ENCODE measurements at places on chromosomes 6 and 20.

GRCh38 chr6:130529569-130530149 lies 163.8 kb downstream of the TMEM200A start:
- no peak for DNase-seq

- DNase-seq = no peak
Measured at GRCh38 chr6:3195695-3196497, 31.6 kb downstream of the TUBB2B start.

GRCh38 chr20:23145281-23145700 lies 59.2 kb upstream of the CD93 start:
- no peak for DNase-seq

- DNase-seq = no peak
Measured at GRCh38 chr20:43844778-43845614, 69.7 kb upstream of the TOX2 start.

DNA sequence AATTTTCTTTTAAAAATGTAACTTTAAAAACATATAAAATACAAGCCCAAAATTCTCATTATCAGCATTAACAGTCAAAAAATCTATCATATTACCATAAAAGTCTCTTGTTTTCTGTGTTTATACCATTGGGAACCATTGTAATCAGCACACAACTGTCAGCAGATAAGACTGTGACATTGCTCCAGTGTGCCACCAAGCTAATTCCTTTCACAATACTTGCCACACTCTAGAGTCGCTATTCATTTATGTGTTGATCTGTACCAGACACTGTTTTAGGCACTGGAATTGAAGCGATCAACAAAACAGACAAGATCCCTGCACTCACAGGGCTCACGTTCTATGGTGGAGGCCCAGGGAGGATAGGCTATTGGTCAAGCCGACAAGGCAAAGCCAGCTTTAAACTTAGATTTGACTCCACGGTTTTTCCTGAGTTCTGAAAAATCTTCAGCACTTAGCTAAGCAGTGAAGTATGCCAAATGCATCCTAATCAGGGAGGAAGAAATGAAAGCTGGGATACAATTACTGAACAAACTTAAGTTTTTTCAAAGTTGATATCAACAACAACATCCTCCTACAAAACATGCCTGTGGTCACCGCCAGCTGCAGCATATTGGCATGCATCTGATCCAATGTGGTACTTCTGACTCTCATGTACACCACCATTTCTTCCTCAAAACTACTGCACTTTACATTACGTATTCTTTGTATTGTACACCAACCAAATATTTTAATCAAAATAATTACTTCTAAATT lies 60.5 kb downstream of the GMDS start:
- DNase-seq = no peak

DNA sequence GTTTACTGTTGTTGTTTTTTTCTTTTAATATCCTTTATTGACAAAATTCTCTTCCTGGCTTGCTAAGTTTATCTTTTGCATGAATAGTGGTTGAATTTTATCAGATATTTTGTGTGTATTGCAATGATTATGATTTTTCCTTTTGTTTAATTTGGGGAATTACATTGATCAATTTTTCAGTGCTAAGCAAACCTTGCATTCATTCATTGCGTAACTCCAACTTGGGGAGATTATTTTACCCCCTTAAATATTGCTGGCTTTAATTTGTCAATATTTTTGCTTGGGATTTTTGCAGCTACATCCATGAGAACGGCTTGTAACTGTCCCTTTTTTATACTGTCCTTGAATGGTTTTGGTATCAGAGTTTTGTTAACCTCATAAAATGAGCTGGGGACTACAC lies 63.4 kb downstream of the SERAC1 start:
- no peak for DNase-seq

DNA sequence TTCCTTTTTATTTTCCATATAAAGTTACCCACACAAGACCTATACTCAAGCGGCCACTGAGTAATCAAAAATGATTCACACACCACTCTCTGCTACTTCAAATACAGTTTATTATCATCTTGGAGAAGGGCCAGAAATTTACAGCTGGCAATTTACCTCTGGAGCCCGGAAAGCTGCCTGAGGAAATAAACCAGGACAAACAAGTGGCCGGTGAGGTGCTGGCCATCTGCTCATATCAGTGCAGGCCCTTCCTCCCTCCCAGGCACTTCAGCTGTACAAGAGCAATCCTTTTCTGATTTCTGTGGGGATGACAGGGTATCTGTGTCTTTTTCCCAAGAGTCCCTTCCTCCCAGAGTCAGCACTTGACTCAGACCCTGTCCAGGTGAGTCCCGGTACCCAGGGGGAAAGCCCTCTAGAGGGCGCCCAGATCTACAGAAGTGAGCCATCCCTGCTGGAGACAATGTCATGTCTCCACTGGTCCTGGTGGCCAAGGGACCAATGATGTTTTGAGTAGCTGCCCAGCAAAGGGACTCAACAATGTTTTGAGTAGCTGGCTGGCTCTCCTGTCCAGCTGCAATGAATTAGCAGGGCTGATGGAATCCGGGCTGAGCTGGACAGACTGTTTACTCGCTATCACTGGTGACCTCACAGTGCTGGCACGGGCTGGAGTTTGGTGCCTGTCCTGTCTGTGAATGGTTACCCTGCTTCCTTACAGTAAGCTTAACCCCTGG lies 23.6 kb downstream of the LRP11 start:
- DNase-seq = peak; percentile 41

GRCh38 chr6:3961581-3962215 lies 112.5 kb downstream of the FAM50B start:
- no peak for DNase-seq

GRCh38 chr6:40788661-40789655 lies 201.8 kb upstream of the LRFN2 start:
- peak; percentile 41 for DNase-seq

GRCh38 chr6:139423037-139423703 lies 48.7 kb upstream of the CITED2 start:
- DNase-seq = no peak

DNA sequence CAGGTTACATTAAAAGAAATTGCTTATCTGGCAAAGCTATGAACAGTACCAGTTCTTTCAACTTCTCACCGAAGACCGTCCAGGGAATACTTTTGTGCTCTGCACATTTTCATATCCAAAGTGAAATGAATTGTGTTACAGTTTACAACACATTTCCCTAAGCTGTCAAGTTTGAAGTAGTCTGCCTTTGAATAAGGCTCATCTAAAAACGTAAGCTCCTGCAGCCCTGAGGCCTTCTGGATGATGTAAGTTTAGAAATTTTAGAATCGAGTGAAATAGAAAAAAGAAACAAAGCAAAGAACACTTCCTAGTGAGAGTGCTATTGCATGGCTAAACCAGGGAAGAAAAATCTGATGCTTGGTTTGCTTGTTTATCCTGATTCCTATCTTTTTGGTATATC lies 653.8 kb downstream of the MMUT start:
- DNase-seq = no peak

GRCh38 chr6:135985471-135985870 lies 134.0 kb downstream of the PDE7B start:
- no peak for DNase-seq

DNA sequence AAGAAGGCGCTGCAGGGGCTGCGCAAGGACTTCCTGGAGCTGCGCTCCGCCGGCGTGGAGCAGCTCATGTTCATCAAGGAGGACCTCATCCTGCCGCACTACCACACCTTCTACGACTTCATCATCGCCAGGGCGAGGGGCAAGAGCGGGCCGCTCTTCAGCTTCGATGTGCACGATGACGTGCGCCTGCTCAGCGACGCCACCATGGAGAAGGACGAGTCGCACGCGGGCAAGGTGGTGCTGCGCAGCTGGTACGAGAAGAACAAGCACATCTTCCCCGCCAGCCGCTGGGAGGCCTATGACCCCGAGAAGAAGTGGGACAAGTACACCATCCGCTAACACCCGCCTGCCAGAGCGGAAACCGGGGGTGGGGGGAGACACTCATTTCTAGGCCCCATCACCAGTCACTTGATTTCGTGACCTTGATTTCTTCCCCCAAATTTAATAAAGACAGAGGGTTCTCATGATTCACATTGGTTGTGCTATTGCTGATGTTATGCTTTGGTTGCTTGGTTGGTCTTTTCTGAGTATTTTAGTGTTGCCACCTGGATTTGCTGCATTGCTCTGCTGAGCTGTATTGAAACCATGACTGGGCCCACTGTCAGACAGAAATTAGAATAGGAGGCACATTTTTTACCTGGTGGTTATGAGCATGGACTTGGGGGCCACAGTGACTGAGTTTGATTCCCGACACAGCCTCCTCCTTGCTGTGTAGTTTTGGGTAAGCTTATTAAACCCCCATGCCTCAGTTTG lies 1.5 kb downstream of the FAM50B start:
- DNase-seq = peak; percentile 23

GRCh38 chr6:36504181-36504580 lies 43.1 kb downstream of the STK38 start:
- no peak for DNase-seq

DNA sequence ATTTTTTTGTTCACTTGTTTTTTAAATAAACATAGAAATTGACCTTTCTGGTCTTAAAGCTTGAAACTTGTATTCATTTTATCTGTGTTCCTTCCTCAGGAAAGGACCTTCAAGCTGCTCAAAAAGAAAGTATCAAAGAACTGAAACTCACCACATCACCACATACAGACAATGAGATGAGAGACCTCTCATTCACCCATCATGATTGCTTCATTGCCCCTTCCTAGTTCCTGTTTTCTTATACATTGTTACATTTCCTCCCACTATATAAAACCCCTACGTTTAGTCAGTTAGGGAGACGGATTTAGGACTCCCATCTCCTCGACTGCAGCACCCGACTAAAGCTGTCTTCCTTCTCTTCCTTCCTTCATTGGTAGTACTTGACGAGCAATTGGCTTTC lies 180.5 kb upstream of the OPRM1 start:
- DNase-seq = no peak

- DNase-seq = no peak
Measured at GRCh38 chr6:44576132-44576631, 188.7 kb downstream of the CDC5L start.

DNA sequence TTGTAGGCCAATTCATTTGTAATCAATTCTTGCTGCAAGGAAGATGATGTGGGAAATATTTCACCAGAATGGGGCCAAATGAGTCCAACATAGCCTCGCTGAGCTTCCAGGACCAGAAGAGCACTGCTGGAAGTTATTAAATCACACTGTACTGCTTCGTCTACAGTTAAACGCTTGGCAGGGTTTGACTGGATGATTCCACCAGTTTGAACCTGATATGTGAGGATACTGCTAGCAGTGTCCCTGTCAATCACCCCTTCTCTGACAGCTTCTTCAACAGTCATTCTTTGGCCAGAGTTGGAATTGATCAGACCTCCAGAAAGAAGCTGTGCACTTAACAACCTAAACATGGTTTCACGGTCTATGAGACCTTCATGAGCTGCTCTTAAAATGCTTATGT lies 34.4 kb downstream of the DST start:
- no peak for DNase-seq

GRCh38 chr6:75778757-75779156 lies 29.7 kb downstream of the MYO6 start:
- no peak for DNase-seq

GRCh38 chr6:55518529-55519060 lies 60.4 kb downstream of the HMGCLL1 start:
- DNase-seq = no peak

DNA sequence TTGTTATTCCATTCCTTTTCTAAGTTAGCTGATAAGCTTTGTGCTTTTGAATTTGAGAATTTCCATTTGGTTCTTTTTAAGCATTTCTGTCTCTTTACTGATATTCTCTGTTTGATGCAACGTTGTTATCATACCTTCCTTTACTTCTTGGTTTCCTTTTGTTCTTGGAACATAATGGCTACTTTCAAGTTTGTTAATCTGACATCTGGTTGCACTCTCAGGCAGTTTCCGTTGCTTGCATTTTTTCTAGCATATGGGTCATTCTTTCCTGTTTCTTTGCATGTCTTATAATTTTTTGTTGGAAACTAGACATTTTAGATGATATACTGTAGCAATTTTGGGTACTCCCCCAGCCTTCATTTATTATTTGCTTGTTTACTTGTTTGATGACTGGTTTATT lies 12.5 kb downstream of the CDC5L start:
- DNase-seq = no peak

DNA sequence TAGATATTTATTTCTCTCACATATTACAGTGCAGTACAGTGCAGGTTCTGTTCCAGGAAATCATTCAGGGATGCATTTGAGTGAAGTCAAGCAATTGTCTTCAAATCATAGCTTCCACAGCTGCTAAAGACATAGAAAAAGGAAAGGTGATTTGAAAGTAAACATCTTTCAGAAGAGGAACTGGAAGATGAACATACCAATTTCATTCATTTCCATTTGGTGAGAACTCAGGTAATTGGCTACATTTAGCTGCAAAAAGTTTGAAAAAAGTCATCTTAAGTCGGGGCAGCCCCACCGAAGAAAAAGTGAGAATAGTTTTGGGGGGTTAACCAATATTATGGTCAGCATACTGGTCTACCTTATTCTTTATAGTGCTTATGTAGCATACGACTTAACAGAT lies 61.4 kb upstream of the IL20RA start:
- no peak for DNase-seq

DNA sequence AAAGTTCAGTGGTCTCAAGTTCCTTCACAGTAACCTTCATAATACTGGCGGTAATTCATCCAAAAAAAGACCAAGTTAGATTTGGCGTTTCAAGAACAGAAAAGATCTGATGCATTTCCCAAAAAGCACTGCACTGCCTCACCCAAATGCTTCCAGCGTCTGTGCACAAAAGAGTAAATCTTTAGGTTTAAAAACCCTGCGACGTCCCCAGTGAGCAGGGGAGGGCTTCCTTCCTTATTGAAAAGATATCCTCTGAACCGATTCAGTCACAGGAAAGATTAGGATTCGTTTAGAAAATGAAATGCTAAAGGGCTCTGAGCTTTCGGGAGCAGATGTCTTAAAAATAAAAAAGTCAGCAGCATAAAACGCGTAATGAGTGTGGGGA lies 654 bp downstream of the TBC1D7 start:
- DNase-seq = no peak

- no peak for DNase-seq
Measured at GRCh38 chr6:5996714-5997419, 9.9 kb downstream of the NRN1 start.

DNA sequence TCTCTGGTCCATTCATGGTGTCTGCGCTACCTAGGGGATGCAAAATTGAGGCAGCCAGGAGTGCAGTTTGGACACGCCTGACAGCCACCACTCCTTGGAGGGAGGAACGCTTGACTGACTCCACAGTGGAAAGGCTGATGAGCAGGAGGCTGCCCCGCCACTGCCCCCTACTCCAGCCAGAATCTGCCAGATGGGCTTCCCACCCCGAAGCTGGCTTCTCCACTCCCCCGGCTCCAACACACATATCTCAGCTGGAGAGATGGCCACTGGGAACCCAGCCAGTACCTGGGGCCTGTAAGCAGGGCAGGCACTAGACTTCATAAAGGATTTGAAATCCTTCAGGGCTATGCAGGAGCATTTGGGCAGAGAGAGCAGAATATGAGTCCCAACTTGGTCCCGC lies 51.4 kb upstream of the BLCAP start:
- DNase-seq = no peak

GRCh38 chr20:6864740-6865139 lies 97.3 kb downstream of the BMP2 start:
- no peak for DNase-seq

DNA sequence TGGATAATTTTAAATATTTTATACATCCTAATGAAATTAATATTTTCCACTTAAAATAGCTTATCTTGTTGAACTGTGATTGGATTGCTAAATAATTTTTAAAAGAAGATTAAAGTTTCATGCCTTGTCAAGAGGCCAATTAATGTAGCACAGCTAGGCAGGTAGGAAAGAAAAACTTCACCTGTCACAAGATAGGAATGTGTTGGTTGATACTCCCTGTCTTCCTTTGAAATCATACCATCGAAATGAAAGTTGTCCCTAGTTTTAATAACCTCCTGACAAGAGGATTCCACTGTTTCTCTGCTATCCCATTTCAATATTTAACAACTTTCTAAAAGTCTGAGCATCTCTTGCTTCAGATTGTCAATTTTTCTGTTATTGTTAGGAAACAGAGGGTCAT lies 80.8 kb downstream of the BMP6 start:
- no peak for DNase-seq
